ENCODE measurements at places on chromosomes 3 and 15.

GRCh38 chr3:3998140-3998922 lies 199.1 kb downstream of the LRRN1 start:
- DNase-seq = no peak

DNA sequence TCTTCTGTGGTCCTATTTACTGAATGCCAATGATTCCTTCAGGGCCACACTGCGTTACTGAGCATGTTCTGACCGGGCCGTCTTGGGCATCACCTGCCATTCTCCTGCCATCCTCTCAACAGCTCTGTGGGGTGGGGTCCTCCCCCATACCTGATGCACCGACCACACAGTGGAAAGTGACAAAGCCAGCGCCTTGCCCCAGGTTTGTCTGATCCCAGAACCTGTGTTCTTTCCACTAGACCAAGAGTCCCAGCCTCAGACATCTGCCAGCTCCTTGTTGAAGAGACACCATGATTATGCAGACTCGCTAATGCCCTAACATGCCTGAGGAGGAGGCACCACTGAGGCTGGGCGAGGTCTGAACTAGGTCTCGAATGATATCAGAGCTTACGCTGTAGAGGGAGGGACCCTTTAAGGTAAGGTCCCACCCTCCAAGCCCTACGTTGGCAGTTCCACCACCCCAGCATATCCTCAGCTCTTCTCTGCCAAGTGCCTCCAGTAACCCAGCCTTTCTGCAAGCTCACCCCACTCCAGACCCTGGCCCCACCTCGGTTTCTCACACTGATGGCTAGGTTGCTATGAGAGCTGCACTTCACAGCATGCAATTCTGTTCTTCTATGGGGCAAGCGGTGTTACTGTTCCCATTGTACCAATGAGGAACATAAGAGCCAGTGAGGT lies 29.8 kb upstream of the PLXNA1 start:
- DNase-seq = no peak

DNA sequence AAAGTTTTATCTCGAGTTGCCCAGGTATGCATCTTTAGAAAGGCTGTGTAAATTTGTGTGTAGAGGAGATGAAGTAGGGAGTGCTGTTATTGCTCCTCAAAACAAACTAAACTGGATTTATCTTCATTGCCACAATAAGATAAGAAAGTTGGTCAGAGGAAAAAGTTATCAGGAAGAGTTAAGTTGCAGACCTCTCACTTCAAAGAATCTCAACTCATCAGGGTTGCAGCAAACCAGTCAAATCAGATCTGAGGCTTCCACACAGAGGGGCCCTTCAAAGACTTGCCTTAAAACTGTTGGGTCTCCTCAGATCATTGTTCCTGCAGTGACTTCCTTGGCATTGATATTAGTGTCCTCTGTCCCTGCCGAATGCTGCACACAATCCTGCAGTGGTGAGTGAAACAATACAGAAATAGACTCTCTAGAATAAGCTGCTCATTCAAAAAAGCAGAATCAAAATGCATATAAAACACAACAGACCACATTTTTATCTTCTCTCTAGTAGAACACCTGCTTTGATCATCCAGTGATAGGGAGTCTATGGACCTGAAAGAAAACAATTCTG lies 191.2 kb upstream of the CBLB start:
- DNase-seq = no peak

GRCh38 chr15:27669641-27670040 lies 429.5 kb downstream of the OCA2 start:
- no peak for DNase-seq

DNA sequence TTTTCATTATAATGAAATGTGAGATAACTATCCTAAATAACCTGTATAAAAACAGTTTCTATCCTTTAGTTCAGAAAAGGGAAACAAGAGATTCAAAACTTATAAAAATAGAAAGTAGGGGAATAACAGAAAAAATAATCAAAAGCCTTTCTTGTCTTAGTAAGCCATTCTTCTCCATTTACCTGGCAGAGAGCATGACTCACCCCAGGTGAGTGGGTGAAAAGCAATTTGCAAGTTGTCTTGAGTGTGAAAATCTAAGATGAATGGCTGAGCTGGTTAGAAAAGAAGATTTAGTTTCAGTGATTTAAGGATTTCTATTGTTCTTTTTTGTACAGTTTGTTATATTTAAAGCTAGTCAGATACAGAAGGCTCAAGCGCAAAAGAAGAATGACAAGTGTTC lies 702.0 kb downstream of the GRM7 start:
- DNase-seq = no peak

Data from NCI-H1048 (cell line).